ENCODE measurements at places on chromosomes 3 and 15.

DNA sequence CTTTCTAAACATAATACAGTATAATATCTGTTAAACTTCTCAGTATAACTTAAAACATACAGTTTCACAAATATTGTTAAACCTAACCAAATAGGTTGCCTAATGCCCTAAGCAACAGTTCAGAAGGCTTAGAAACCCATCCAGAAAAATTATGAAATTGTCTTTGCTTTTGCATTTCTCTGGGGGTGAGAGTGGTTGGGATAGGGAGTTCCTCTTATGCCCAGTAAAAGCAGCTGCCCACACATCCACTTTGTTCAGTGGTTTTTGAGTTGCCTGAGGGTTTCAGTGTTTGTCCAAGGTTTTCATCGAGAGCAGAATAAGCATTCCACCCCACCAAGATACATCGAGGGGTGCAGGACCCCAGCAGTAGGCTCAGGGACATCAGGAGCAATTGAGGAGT, 179.4 kb downstream of the CDIN1 start:
- DNase-seq: no peak

GRCh38 chr15:40282869-40283614, at the start of gene ANKRD63:
TSS of gene ANKRD63 (minus strand) at chr15:40283064. CDS start at chr15:40282586, 478 bp downstream.
- no peak for DNase-seq

DNA sequence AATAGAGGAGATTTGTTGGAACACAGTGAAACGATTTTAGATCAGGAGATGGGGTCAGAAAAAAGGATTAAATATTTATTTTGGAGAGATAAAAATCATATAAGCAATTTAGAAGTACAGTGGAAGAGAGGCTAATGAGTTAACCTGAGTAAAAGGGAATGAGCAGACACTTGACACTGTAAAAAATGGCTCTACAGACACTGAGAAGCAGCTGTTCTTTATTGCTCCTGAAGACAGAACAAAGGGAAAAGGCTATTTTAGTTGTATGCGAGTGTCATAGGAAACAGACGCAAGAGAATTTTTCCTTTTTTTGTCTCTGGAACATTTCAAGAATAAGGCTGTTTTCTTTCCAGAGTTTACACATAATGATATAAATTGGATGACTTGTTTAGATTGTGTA, 34.3 kb downstream of the ASTE1 start:
- DNase-seq: no peak

DNA sequence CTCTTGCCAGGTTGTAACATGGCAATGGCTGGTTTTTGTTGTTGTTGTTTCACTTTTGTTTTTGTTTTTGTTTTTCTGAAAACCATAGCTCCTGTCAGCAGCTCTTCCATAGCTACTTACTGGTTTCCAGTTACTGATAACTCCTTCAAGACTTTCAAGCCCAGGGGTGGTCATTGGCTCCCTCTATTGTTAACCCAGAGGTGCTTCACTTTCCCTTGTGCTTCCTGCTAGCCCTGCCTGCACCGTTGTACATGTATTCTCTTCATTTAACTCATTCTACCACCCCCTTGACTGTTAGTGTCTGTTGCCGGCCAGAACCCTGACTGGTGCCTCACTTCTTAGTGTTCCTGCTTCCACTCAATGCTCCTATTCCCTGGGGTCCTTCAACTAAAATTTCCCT, 4.2 kb upstream of the TRAT1 start:
- DNase-seq: no peak

DNA sequence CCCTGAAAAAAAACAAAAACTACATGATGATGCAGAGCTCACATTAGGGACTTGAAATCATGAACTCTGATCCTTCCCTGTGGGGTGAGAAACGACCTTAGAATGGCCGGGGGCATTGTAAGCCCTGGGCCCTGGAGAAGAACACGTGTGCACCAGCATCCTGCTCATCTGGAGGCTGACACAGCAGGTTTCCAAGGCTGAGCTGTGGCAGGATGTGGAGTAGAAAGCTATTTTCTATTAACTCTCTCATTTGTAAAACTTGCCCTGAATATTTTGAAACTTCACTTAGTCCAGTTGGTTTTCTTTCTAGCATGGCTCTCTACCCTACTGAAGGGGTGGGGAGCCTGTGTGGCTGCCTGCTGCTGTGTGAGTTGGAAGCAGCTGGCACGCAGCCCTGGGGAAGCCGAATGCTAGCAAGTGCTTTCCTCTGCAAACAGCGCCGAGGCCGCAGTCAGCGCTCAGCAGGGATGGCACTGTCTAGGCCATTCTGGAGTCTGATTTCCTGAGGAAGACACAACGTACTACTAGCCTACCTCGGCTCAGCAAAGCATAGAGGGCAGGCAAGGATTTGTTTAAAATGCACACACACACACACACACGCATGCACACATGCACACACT, 58.0 kb downstream of the GABRG3 start:
- no peak for DNase-seq

- no peak for DNase-seq
Observed at GRCh38 chr15:96916750-96917149, 586.2 kb downstream of the NR2F2 start.

GRCh38 chr15:79897701-79898113, 893 bp upstream of the MTHFS start:
- no peak for DNase-seq

DNA sequence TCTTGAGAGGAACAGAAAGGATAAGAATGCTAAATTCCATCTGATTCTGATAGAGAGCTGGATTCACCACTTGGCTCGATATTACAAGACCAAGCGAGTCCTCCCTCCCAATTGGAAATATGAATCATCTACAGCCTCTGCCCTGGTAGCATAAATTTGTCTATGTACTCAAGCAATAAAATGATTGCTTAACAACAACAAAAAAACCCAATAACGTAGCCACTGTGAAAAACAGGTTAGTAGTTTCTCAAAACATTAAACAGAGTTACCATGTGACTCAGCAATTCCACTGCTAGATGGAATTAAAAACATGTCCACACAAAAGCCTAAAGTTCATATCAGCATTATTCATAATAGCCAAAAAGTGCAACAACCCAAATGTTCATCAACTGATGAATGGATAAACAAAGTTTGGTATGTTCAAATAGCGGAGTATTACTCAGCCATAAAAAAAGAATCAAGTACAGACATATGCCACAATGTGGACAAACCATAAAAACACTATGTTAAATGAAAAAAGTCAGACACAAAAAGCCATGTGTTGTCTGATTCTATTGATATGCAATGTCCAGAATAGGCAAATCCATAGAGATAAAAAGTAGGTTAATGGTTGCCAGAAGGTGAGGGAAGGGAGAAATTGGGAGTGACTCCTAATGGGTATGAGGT, 16.8 kb downstream of the BCL2L10 start:
- no peak for DNase-seq

GRCh38 chr3:177284383-177284881, 87.2 kb upstream of the TBL1XR1 start:
- no peak for DNase-seq

DNA sequence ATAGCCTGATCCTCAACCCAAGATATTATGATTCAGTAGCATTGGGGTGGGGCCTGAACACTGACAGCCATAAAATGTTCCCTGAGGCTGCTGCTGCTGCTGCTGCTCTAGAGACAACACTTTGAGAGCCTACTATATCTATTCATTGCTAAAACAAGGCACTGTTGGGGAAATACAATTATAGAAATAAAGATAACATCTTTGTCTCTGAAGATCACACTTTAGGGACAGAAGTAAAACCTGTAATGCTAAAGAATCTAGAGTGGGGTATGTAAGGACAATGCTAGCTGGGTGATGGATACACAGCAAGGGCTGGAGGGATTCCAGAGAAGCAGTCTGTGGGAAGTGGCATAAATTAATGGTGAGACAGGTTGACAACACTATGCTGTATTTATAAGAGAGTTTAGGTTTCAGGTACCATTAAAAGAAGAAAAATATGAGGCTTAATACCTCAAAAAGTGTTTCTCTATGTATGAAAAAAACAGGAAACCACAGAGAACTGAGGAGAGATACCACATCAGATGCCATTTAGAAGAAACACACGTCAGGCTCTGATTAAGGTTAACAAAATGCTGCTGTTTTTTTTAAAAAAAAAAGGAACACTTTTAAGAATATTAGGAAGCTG, 115.9 kb downstream of the CBLB start:
- DNase-seq: no peak

DNA sequence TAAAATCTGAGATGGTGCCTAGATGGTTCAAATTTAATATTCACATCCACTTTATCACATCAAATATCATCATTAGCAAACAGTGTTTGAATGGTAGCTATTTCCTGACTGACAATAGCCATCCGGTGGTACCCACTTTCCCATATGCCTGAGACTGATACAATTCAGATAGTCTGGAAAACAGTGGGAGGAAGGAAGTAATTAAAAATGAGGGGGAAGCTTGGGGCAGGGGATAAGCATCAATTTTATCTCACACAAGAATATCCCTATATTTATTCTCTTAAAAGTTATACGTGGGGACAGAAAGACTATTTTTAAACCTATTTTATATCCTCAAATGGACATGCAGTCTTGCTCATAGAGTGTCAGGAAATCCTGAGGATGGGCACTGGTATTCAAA, 122.5 kb upstream of the GAP43 start:
- DNase-seq: no peak

GRCh38 chr3:126127452-126127851, 43.5 kb upstream of the SLC41A3 start:
- no peak for DNase-seq

- DNase-seq: no peak
Observed at GRCh38 chr3:106573605-106574004, 704.8 kb upstream of the CBLB start.

- no peak for DNase-seq
Observed at GRCh38 chr15:85377269-85377668, 3.1 kb upstream of the AKAP13 start.

- DNase-seq: no peak
Observed at GRCh38 chr3:117052395-117052794, 342.8 kb downstream of the TUSC7 start.

DNA sequence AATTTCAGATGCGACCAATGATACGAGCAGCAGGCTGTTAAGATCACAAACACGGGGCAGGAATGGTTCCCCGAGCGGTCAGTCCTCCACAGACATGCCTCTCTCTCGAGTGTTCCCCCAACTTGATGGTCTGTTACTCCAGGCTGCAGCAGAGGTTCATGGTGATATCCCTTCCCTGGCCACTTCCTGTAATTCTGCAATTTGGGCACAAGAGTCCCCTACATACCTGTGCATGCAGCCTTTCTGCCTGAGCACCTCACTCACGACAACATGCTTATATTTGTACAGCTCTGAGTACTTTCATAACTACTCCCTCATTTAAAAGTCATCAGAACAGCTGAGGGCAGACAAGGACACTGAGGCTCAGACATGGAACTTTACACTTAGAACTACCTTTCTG, 408.1 kb upstream of the NR2F2 start:
- DNase-seq: no peak

- no peak for DNase-seq
Observed at GRCh38 chr15:34993412-34993811, 5.3 kb upstream of the ZNF770 start.

DNA sequence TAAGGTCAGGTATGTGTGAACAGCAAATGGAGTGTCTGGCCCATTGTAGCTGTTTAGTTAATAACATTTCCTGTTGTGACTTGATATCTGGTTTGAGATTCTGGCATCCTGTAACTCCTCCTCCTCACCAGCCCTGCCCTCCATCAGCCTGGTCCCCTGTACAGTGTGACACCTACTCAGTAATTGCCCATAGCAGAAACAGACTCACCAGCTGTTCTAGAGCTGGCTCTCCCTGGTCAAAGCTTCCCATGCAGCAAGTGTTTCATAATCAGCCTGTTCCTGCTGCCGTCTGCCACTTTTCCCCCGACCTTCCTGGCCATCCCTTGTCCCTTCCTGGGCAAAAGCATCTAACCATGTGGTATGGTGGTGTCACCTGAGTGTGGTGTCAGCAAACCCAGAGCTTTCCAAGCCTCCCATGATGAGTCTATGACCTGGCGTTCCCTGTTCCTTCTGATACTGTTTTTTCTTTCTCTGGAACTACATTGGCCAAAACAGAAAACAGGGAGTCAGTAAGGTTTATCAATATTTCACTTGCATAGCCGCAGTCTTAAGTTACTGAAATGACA, 55.4 kb downstream of the B3GALNT1 start:
- DNase-seq: no peak

DNA sequence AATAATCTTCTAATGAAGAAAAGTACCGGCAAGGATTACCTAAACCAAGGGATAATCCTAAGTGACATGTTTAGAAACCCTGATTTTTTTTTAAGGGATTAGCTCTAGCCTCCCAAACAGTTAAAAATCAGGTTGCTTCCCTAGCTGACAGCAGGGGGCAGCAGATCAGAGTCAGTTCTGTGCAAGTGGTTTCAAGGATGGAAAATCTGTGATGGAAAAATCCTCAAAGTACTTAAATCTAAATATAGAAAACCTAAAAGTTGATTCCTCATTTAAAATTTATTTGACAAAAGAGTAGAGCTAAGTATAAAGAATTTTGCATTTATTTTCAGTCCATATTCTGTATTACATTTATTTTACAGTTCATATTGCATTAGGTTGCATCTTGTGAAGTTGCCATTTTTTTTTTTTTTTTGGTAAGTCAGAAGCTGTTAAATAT, 107.6 kb downstream of the PEX5L start:
- no peak for DNase-seq

GRCh38 chr15:68413363-68414205, 18.4 kb downstream of the ITGA11 start:
- DNase-seq: no peak

- DNase-seq: no peak
Observed at GRCh38 chr3:113552851-113553250, 20.5 kb downstream of the SIDT1 start.

- no peak for DNase-seq
Observed at GRCh38 chr15:73385205-73385604, 16.4 kb upstream of the HCN4 start.

- no peak for DNase-seq
Observed at GRCh38 chr3:133066026-133066425, 27.8 kb downstream of the TMEM108 start.

- DNase-seq: no peak
Observed at GRCh38 chr3:101784855-101785613, 6.0 kb downstream of the NXPE3 start.

- DNase-seq: no peak
Observed at GRCh38 chr15:32107477-32108080, 77.3 kb downstream of the CHRNA7 start.

Measured in omental fat pad (tissue), 4 donors.